ENCODE measurements at places on chromosomes 1 and 21.

DNA sequence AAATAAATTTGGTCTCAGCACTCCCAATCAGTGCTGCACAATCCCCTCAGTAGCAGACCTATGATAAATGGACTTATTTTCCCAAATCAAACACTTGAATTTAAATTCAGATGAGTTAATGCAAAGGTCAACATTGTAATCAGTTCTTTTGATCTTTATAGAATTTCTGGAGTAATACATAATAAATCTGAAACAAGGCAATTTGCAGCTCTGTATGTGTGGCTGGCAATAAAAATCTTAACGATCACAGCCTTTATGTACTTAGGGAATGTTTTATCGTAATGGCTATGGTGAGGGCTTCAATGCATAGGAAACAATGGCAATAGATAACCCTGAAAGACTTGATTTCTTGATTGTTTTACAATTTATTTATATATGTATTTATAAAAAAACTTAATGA is 91.4 kb downstream of the GPATCH2 start:
- DNase-seq = no peak

- DNase-seq = no peak
Observed at GRCh38 chr1:74812180-74812541, 79.2 kb downstream of the TYW3 start.

- no peak for DNase-seq
Observed at GRCh38 chr1:18816808-18817207, 42.7 kb downstream of the TAS1R2 start.

DNA sequence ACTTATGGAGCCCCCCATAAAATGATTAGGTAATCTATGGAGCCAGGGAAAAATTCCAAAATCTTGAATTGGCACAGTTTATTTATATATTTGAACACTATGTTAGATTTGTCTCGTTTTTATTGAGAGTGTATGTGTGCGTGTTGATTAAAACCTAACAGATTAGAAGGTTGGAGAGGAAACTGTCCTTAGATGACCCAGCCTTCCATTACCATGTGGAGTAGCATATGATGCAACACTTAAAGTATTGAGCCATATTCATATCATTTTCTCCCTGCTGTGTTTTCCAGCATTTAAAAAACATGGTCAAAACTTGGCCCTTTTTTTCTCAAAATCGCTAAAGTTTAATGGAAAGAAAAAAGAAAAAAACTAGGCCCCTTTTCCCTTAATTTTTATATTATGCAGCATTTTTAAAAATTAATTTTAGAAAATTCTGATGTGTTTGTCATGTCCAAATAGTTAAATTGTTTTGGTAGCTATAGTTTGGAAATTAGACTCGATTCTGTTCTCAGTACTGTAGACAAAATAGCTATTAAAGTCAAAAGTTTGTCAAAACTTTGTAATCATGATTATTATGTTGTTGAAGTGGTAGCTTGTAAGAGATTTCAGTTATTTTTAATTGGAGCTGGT is 2.3 kb downstream of the LRRC8D start:
- no peak for DNase-seq

- DNase-seq = no peak
Observed at GRCh38 chr1:24250791-24251190, 63.7 kb upstream of the IFNLR1 start.

GRCh38 chr1:180611016-180611930 is 20.5 kb upstream of the XPR1 start:
- no peak for DNase-seq

DNA sequence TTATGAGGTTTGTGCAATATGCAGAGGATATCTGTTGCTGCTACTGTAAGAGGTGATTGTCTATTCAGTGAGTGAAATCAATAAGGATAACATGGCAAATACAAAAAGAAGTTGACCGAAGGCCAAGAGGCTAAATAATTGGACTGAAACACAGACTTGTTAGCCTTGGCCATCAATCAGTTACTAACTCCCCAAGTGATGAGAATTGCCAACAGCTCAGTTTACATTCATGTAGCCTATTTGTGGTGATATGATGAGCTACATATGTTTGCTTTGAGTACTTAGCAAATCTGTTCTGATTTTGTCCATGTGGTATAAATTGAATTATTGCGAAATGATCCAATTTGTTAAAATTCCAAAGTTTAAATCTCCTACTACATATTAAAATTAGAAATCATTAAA is 68.6 kb upstream of the VAV3 start:
- no peak for DNase-seq

DNA sequence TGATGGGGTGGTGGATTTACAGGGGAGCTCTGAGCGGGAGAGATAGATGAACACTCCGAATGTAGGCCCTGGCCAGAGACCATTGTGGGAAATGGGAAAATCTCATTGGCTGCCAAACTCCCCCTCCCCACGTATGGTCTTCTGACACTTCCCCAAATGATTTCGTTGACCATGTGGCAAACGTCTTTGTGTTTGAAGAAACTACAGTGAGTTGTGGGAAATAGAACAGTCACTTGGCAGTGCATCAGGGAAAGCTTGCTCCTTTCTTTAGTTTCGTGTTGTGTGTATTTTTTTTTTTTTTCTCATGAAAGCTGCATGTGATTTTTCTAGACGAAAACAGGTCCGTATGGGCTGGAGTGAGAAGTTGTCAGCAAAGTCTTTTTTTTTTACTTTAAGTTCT is 25.0 kb upstream of the GRIK3 start:
- no peak for DNase-seq

- no peak for DNase-seq
Observed at GRCh38 chr1:234544087-234544579, 65.2 kb upstream of the TARBP1 start.

DNA sequence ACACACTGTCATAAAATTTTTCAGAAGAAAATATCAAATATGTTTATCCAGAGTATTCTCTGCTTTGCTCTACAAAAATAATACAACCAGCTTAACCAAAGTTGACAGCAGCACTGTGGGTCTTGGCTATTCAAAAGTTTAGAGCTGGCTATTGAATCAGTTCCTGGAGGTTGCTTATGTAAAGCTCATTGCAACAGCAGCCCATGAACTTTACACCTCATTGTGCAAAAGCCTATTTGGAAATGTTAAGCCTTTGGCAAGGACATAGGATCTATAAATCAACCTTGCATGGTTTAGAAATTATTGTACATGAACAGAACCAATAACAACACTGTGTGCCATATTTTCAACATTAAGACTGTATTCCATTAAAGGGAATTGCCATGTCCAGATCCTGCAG is 714.9 kb downstream of the ADGRL2 start:
- no peak for DNase-seq

DNA sequence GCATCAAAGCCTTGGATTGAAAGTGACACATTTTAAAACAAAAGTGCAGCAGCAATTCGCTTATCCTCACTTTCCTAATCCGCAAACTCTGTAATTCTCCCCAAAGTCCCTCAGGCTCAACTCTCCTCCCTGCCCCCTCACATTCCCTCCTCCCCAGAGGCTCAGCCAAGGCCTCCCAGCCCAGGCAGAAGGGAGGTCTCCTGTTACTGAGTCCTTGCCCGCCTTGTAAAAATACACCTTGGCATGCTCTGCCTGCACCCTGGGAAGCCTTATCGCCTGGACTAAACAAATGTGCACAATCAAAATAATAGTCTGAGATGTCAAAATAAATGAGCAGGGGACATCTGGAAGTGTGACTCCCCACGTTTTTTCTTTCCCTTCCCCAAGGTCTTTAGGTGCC is 109.7 kb downstream of the PLXNA2 start:
- no peak for DNase-seq

DNA sequence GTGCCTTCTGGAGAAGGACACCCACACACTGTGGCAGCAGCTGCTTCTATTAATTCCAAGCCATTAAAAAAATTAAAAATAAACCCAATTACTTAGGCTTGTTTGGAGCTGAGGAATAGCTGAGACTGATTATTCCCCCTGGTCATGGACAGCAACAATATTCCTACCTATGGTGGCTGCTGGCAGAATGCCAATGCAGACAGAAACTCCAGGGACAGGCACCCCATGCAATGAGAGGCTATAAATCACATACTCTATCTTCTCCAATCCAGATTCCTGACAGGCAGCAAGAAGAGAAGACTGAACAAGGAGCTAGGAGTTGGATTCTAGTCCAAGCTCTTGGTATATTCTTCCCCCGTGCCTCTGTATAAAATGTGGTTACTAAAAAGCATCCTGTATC is 275.4 kb upstream of the BEND5 start:
- no peak for DNase-seq

DNA sequence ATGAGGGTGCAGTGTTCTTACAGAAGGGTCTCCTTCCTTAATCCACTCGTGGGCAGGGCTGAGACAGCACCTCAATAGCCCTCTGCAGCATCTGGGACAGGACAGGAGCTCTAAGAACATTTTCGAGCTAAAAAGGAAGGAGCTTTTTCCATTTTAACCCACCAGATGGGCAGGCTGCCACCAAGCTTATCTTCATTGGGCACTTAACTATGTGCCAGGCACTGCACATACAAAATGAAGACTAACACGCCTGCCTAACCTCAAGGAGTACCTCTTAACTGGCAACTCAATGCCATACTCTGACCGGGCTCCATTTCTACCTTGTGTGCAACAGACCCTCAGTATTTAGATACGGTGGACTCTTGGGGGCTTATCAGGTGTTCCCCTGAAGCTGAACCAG is 48.2 kb downstream of the SSBP3 start:
- no peak for DNase-seq

DNA sequence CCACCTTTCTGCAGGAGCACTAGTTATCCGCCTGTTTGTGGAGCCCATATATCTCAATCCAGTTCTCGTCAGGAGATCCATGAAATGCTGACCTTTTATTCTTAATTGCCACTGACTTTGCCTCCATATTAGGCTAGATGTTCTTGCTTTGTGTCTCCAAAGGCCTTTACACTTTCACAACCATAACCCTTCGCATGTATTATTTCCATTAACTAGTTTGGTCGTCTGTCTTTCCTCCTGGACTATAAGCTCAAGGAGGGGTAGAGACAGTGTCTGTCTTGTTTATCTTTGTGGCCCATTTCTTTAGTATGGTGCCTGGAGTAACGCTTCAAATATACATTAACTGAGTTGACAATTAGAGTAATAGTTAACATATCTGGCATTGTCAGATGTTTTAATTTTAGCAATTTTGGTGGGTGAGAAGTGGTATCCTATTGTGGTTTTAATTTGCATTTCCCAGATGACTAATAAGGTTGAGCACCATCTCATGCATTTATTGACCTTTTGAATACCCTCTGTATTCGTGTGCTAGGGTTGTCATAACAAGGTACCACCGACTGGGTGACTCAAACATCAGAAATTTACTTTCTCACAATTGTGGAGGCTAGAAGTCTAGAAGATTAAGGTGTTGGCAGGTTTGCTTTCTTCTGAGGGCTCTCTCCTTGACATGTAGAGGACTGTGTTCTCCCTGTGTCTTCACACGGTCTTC is 21.7 kb upstream of the IL12RB2 start:
- DNase-seq = peak; percentile 65

DNA sequence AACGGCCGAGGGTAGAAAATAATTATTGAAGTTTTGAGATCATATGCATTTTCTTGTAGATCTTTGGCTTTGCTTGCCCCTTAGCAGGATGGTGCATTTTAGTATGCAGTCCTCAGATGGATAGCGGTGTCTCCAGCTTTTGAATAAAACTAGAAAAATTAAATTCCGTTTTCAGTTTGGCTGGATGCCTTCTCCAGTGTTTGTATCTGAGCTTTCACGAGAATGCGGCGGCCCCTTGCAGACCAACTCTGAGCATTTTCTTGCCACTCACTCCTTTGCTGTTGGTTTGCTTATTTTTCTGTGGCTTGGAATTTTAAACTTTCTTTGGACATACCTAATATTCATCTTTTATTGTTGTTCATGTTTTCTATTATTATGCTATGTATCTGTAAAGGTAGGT is 192.6 kb downstream of the NFIA start:
- no peak for DNase-seq

- DNase-seq = no peak
Observed at GRCh38 chr1:46699666-46700065, 19.2 kb downstream of the EFCAB14 start.

GRCh38 chr1:234617986-234618736 is 8.2 kb upstream of the IRF2BP2 start:
- no peak for DNase-seq

DNA sequence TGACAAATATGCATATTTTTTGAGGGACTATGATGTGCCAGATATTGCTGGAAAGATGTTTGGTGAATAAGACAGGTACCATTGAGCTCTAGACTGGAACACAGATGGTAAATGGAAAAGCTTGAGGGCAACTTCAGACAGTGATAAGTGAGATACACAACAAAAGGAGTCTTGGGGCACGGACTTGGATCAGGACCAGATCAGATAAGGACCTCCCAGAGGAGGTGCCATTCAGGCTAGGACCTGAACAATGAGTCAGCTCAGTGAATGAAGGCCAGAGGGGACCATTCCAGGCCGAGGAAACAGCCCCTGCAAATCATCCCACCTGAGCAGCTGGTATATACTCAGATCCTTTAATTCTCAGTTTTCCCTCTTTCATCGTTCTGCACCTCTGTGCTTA is 1.8 kb upstream of the KCNJ15 start:
- no peak for DNase-seq

DNA sequence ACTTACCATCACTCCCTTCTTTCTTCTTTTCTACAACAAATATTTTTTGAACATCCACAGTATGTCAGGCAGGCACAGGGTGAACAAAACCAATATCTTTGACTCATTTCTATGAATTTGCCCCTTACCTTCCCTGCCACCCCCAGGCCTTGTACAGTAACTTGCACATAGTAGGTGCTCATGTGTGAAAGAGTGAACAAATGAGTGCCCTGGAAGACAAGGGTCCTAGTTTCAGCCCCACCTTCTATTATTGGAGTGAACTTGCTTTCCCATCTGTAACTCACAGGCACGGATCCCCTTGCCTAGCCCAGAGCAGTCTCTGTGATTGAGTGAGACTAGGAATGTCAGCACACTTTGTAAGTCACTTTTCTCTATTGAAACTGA is 12.8 kb downstream of the ZDHHC18 start:
- no peak for DNase-seq

DNA sequence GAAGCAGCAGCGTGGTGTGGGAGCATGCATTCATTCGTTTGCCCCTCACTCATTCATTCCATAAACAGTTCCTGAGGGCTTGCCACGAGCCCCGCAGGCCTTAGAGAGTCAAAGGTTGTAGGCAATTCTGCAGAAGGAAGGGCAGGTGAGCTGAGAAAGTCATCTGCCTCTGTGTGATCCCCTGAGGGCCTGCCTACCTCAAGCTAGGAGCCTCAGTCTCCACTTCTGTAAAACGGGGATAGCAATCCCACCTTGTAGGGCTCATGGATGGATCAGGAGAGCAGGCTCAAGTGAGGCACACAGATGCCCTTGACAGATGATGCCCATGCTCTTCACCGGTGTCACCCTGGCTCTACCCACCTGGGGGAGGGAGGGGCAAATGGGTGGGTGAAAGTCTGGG is 26.6 kb upstream of the ALDH4A1 start:
- DNase-seq = no peak

- DNase-seq = no peak
Observed at GRCh38 chr1:181651276-181651675, 168.0 kb downstream of the CACNA1E start.

- DNase-seq = no peak
Observed at GRCh38 chr1:234205966-234206365, 167.3 kb upstream of the COA6 start.

GRCh38 chr1:165577707-165578106 is 33.9 kb downstream of the LRRC52 start:
- DNase-seq = no peak

- no peak for DNase-seq
Observed at GRCh38 chr1:82398357-82398756, 597.6 kb downstream of the ADGRL2 start.

All from activated CD4-positive, alpha-beta T cell treated with anti-CD3 and anti-CD28 coated beads, Interleukin-2, Interleukin-4, amounts not matched to agents 100 ng/mL and 50 ng/mL, durations not matched to agents 16 hours and 8 hours (primary cell).